ENCODE measurements at places on chromosomes 1 and 21. TPM values are rescaled to one million over a fixed set of nuclear protein-coding genes. Genes with fewer than 3 reads are reported as not detected.

DNA sequence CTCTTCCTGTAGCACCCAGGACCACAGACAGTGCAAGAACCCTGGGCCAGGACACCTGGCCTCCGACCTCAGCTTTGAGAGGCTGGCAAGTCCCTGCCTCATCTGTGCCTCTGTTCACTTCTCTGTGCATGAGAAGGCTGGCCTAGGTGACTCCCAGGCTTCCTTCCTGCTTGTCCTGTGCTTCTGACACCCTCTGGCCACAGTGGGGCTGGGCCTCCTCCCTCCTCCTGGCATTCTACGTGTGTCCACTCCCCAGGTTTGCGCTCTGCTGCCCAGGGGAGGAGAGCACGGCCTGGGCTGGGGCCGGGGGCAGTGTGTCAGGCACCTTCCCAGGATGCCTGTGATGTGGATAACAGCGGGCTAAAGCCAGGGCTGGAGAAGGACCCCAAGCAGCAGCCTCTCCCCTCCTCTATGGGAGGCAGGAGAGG is 30.3 kb upstream of the PKP1 start:
- no peak for DNase-seq

DNA sequence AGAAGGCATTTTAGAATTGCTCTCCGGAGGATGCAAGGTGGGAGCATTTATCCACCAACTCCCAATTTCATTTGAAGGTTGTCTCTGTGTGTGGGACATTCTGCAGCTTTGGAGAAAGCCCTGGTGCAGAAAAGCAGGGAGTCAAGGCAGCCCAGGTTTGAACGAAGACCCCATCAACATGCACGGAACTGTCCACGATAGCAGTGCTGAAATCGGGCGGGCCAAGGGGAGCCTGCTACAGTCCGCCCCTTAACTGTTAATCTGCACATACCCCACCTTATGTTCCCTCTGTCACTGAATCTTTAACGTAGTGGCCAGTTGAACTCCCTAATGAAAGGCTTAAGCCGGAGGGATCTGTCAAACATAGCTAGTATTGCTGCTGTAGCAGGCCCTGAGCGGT is 68.8 kb upstream of the C1orf174 start:
- DNase-seq = no peak

- no peak for DNase-seq
These were observed 14.0 kb upstream of the PKP1 start for GRCh38 chr1:201269281-201269680.

DNA sequence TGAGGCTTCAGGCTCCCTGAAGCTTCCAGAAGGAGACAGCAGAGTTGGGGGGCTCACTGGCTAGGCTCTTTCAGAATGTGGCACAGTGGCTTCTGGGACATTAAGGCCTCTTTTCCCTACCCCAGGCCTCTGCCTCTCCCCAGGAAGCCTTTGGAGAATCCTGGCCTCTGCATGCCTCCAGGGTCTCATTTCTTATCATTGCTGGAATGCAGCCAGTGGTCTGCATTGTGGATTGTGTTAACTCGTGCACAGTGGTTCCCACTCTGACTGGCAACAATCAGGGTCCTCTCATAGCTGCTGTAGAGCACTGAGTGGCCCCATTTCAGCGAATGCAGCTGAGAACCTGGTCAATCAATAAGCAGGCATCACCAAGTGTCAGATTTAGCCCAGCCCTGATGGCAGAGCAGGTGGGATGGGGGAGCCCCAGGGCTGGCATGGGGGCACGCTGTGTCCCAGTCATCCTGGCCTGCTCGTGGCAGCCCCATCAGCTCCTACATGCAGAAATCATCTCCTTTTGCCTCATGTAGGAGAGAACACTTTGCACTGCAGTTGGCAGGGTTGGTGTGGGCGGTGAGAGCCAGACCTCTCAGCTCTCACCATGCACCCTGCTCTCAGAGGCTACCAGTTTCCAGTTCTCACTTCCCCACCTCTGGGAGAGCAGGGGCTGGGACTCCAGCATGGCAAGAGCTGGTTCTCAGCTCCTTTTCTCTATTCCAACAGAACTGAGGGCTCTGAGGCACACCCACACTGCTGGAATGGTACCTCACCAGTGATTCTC is 13.4 kb downstream of the ADORA1 start:
- DNase-seq = no peak

GRCh38 chr1:47507881-47508701 is 70.2 kb downstream of the FOXD2 start:
- peak; percentile 22 for DNase-seq

DNA sequence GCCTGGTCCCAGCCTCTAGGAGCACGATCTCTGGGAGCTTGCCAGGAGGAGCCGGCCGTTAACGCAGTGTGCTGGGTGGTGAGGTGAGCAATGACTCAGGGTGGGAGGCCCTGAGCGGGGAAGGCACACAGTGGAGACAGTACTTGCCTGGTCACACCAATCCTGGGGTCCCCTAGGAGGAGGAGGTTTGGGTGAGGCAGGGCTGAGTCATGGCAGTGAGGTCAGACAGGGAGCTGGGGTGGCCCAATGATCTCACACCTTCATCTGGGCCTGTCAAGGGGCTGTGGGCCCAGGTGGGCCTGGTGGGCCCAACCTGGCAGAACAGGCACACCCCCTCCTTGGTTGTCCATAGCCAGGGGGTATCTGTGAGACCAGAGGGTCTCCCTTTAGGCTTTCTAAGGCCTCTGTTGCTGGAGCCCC is 8.6 kb upstream of the EDN2 start:
- DNase-seq = peak; percentile 14

- DNase-seq = no peak
These were observed 19.7 kb upstream of the DYNLT5 start for GRCh38 chr1:66732407-66733166.

DNA sequence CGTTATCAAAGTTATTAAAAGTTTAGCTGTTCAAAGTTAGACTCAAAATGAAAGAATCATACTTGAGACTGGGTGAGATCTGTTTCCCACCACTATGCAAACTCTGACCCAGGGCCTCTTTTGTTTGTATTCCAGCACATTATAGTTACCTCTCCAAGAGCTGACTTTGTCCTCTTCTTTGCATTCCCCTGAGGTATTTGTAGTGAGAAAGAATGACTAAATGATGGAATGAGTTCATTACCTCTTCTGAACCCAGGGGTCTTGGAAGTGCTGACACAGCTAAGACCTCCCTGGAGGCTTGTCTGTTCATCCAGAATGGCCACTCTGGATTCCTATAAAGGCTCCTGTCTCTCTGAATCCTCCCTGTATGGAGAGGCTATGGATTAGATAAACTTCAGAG is 62.4 kb downstream of the FGGY start:
- DNase-seq = no peak

- DNase-seq = no peak
These were observed 76.1 kb upstream of the ZNF326 start for GRCh38 chr1:89918794-89919155.

DNA sequence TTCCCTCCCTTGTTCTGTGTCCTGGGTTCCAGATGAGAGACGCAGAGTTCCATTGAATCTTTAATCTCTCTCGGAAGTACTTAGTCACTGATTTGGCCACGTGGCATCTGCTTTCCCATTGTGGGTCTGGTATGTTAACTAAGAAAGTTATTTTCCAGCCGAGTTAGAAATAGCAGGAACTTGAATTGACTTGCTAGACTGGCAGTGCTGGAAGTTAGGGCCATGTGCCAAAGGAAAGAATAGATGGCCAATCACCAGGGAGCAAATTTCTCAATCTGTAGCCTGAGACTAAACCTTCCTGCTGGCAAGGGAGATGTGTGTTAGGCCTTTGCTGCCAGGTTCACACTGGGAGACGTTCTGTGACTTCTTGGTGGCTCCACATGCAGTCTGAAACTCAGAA is 24.2 kb upstream of the SLFNL1 start:
- DNase-seq = no peak

GRCh38 chr1:173866413-173867115 is 1.2 kb downstream of the GAS5 start:
- no peak for DNase-seq

GRCh38 chr1:155136748-155137147 is 1.1 kb downstream of the SLC50A1 start:
- no peak for DNase-seq

GRCh38 chr21:40146216-40146837 is 279.1 kb downstream of the PCP4 start:
- no peak for DNase-seq

- no peak for DNase-seq
These were observed 58.9 kb downstream of the ZC3H11B start for GRCh38 chr1:219553934-219554502.

DNA sequence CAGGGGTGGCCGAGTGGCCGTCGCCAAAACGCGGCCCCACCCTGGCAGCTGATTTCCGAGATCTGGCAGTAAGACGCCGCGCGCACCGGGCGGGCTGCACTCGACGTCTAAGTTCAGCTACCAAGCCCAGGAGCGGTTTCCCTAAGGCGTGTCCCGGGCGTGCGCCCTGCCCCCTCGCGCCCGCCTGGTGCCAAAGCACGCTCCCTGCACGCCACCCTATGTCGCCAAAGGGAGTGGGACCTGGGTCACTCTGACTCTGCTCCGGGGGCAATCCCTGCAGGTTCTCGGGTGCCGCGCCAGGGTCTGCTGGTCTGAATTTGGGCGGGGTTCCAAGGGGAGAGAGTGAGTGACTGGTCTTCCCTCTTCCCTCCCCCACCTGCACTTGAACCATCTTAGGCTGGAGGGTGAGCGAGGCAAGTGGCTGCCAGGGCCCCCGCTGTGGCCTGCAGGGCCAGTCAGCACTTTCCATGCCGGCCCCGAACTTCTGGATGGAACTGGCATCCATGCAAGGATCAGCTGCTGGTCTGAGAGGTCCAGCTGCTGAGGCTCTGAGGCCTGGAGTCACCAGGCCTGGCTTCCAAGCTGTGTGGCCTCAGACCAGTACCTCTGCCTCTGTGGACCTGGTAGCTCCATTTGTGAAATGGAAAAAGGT is at the start of gene LRRC38:
Gene LRRC38 (minus strand): TSS at position 109 of the 652 bp plus-strand sequence. CDS start 410 bp downstream, outside the sequence.
- peak; percentile 24 for DNase-seq

- DNase-seq = no peak
These were observed 28.5 kb downstream of the WNT4 start for GRCh38 chr1:22114083-22115012.

DNA sequence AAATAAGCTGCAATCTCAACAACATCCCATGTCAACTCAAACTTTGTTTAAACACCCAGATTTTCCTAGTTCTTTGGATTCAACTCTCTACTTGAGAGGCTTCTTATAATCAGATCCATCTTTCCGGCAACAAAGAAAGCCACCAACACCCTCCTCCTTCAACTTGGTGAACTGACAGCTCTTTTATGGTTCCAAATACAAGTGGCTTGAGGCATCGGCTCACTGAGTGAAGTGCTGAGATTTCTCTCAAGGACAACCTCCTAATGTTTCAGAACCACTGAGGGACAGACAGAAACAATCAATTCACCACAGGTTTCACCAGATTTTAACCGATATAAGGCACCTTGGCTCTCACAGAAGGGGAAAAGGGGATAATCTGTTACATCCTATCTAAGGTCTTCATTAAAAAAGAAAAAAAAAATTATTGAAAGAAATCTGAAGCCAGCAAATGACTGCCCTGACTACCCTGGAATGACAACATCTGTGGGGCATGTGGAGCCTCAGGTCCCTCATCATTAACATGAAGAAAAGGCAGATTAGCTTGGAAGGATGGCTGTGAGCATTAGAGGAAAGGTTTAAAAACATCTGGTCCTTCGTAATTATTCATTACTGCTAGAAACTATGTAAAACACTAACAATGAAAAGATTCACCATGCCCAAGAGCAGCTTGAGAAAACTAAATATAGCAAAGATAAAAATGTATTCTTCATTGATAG is 50.9 kb downstream of the PTPN14 start:
- DNase-seq = no peak

Gene PIGP
- total RNA-seq = 37.6 TPM

Gene SHISA4
- total RNA-seq = 191 TPM

Gene RPRD2
- 22.9 TPM for total RNA-seq

Gene FH
- total RNA-seq = 224 TPM

Gene STUM
- 0.85 TPM for total RNA-seq

Gene LCE1D
- not detected for total RNA-seq

Gene PDE9A
- total RNA-seq = 3.2 TPM
